ENCODE measurements at places on chromosomes 11 and 22.

- no peak for DNase-seq
Measured at GRCh38 chr11:127052404-127052803, 51.8 kb upstream of the KIRREL3 start.

- no peak for DNase-seq
Measured at GRCh38 chr11:56089697-56090096, 3.4 kb upstream of the OR8I2 start.

- peak; percentile 39 for DNase-seq
Measured at GRCh38 chr22:21951931-21952465, 650 bp downstream of the PPM1F start.

GRCh38 chr11:4134806-4135205, 40.2 kb downstream of the RRM1 start:
- no peak for DNase-seq

- DNase-seq: no peak
Measured at GRCh38 chr11:15171956-15172355, 57.2 kb downstream of the INSC start.

DNA sequence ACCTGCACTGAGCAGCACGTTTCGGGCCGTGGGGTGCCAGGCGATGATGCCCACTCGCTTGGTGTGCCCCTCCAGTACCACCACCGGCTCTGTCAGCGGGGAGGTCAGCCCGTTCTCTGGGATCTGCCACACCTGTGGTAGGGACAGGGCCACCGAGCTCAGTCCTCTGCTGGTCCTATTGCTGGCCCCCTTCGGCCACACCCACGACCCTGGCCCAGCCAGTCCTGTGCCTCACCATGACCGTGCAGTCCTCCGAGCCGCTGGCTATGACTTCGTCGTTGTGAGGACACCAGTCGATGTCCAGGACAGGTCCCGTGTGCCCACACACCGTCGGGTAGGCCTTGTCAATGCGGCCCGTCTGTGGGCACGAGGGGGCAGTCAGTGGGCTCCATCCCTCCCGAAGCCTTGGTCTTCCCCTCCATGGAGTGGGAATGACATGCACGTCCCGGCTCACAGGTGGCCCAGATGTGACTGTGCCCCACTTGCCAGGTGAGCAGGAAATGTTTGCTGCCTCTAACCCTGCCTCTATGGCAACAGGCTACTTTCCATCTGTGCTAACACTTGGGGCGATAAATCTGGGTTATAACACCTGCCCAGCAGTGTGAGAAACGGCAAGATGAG, 1.4 kb downstream of the CORO1B start:
- no peak for DNase-seq

DNA sequence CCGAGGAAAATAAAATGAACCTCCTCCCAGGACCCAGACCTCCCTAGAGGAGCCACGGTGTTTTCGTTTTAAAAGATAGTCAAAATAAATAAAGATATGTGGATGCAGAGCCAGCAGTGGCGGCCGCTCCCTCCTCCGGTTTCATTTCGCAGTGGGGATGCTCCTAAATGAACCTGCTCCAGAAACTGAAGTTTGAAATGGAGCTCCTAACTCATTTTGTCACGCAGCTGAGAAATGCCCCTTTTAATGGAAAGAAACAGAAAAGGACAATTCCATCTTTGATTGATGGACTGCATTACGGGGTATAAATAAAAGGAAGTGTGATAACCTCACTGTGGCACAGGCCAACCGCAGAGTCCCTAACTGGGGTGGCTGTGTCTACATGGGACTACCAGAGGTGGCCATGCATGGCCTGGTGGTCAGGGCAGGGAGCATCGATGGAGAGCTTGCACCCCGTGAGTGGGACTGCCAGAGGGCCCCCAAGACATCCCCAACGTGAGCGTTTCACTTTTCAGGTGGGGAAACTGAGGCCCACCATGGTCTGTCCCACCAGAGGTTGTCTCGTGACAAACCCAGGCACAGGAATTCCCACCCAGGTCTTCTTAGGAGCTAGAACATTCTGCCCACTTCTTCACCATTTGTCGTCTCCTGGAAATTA, 426.6 kb downstream of the BRD1 start:
- DNase-seq: no peak

- DNase-seq: no peak
Measured at GRCh38 chr11:68956142-68956541, 24.6 kb downstream of the MRGPRD start.

- DNase-seq: no peak
Measured at GRCh38 chr11:105005451-105005845, 17.5 kb downstream of the CASP5 start.

DNA sequence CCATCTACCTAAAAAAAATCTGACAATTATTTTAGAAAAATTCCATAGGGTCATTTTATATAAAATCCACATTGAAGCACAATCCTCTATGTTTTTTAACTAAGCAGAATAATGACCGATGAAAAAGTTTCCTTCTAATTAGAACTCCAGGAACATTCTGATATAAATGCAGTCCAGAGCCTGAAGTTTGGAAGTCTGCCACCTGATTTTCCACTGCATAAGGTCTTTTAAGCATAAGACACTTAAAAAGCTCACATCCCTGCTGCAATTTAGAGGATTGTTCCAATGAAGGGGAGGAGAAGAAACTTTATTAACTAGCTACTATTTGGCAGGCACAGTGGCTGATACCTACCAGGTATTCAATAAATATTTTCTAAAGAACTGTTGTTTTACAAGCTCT, 570.3 kb upstream of the ANO5 start:
- no peak for DNase-seq

DNA sequence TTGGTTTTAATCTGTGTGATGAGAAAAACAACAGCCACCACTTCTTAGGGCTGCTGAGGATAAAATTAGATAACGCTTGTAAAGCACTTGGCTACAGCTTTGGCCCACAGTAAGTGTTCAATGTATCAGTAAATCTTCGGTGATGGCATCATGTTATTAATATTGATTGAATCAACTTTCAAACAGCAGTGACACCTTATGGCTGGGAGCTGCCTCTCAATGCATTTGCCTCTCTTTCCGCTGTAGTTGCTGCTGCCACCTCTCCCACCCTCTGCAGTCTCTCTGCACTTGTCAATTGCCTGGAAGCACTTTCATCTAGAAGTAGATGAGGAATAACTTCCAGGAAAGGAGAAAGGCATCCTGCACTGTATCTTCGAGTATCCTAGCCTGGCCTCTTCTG, 491.1 kb downstream of the OPCML start:
- DNase-seq: no peak

GRCh38 chr11:82733444-82734119, at the start of gene FAM181B:
TSS of gene FAM181B (minus strand) at chr11:82733864. CDS start at chr11:82733729, 135 bp downstream.
- DNase-seq: peak; percentile 82

DNA sequence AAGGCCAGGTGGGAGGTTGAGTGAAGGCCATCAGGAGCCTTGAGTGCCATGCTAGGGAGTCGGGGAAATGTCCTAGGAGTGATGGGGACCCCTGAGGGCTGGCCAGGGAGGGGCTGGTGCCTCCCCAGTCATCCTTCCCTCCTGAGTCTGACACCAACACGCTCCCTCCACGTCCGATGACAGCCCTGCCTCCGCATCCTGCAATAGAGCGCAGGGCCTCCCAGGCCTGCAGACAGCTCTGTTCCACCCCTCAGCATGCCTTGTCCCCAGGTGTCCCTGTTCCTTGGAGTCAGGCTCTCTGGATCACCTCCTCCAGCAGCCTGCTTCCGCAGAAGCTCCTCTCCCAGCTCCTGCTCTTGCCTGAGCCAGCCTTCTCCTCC, 3.1 kb downstream of the RAC2 start:
- no peak for DNase-seq

DNA sequence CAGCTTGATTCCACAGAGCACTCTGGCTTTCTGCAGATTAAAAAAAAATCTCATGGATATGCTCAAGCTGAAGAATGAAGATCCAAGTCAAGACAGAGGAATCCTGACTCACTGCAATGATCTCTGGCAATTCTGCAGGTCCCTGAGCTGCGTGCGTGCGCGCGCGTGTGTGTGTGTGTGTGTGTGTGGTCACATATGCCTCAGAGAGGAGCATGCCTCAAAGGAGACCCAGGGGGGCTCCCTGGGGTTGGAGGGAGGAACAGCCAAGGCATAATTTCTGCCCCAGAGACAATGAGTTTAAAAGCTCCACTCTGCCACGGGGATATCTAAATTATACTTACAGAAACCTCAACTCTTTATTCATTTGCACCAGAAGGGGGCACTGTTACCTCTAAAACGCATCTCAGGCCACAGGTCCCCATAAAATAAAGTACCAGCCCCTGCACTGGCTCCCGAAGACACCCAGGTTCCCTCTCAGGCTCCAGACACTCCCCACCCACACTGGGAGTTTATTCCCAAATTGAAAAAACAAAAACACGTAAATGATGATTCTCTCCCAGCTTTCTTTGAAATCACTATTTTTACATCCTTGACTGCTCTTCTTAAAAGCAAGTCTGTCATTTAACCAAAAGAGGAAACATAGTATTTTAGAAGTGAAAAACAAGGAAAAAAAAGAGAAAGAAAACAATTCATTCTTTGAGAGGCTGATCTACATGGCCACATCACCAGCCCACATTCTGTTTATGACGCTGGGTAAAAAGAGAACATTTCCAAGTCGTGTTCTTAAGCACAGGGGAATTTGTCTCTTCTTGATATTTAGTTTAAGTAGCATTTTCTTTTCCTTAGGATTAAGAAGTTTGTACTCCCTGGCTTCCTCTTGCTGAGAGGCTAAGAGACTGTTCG, 401.0 kb downstream of the LARGE1 start:
- DNase-seq: peak; percentile 18

- DNase-seq: no peak
Measured at GRCh38 chr11:66003291-66003690, 988 bp downstream of the BANF1 start.

DNA sequence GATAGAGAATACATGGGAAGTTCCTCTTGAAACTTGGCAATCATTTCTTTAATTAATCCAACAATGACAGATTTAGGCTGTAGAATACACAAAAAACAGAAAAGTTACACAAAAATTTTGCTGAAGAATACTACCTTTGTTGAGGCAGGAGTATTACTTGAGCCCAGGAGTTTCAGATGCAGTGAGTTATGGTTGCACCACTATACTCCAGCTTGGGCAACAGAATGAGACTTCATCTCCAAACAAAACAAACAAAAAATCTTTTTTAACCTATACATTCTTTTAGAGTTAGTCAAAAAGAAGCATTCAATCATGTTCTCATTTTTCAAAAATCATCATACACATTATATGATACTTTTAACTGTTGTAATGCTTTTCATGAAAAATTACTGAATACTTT, 22.1 kb downstream of the UEVLD start:
- DNase-seq: no peak

DNA sequence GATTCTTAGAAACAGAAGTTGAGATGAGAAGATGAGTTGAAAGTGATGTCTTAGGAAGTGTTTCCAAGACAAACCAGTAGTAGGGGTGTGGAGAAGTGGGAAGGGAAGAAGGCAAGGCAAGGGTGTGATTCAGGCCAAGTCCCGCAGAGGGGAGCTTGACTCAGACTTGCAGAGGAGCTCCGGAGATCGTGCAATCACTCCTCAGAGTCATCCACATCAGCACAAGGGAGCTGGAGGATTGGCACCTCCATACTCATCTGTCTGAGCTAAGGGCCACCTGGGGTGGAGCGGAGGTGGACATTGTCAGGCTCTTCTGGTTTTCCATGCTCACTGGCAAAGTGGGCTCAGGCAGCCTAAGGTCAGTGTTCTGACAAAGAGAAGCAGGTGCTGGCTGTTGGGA, 44.4 kb downstream of the CHRDL2 start:
- no peak for DNase-seq

DNA sequence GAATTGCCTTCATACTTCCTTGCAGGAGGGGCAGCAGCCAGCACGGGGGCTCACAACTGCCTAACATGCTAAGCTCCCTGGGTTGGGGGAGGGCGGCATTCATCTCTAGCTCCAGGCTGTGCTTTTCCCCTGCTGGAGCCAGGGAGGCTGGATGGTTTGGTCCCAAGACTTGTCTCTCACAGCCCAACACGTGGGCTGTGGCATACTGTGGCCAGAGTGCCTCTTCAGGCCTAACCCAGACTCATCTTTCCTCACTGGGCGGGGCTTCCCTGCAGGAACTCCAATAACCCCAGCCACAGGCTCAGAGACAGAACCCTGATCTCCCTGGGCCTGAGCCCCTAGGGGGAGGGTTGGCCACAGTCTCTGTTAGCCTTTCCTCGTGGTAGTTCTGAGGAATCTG, 121.9 kb upstream of the PLET1 start:
- DNase-seq: no peak

GRCh38 chr11:42066113-42066512, 606.7 kb upstream of the LRRC4C start:
- DNase-seq: no peak

DNA sequence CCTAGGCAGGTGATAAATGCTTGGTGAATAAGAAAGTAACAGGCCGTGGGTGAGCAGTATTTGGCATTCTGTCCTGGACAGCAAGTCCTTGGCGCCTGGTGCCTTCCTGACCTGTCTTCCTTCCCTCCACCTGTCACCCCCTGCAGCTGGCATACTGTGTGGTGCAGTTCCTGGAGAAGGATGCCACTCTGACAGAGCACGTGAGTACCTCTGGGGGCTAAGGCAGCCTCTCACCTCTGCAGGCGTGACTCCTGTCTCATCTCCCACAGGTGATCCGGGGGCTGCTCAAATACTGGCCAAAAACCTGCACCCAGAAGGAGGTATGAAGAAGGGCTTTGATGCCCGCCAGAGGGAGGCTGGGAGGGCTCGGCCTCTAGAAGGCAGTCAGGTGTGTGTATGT, 4.4 kb downstream of the GPHA2 start:
- no peak for DNase-seq

DNA sequence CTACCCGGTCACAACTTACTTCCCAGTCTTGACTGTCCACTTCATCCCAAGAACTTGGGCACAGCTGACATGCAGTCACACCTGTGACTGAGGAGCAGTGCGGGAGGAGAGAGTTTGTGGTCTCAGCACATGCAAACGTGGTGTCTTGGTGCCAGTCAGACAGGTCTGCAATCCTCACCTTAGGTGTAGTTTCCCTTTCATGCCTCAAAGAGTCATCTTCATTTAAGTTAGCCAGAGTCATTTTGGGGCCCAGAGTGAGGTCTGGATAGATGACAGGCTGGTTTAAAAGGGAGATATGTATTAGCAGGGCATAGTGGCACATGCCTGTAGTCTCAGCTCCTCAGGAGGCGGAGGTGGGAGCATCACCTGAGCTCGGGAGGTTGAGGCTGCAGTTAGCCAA, 108.5 kb upstream of the SORL1-AS1 start:
- DNase-seq: no peak

GRCh38 chr11:111911563-111912401, at the start of gene CRYAB:
TSS of gene CRYAB (minus strand) at chr11:111911770. CDS start at chr11:111911724, 46 bp downstream.
- no peak for DNase-seq
